Activated CD4-positive, alpha-beta T cell treated with anti-CD3 and anti-CD28 coated beads, Interleukin-2, amount 10 ng/mL, durations not matched to agents 7 days and 5 days (primary cell): ENCODE measurements at places on chromosomes 7 and 10.

DNA sequence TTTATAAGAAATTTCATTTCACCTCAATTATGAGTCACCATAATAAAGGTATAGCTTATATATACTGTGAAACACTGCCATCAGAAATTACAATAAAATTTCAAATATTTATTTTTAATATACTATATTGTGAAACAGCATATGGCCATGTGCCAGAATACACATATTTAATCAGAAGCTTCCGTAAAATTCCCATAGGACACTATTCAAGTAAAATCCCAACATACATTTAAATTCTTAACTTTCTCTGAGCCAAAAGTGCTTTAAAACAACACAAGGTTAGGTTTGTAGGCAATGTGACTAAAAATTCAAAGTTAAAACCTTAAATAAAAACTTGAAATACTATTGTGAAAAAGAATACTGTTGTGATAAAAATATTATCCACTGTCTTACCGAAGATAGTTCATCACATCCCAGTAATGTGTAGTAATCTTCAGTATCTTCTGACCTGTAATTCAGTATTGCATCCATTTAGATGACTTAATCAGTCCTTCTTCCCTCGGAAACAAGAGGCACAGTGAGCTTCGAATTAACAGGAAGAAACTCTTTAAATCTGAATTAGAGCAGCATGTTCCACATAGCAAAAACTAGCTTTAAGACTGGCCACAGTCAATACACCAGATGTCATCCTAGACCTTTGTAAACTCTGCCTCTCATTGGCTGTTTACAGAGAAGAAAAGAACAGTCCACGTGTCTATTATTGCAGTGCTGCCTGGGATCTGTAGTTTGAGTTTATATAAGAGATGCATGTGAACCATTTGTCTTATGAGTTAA is at the start of gene DNAJC12:
Gene DNAJC12 (minus strand): TSS at position 648 of the 774 bp plus-strand sequence. CDS start 177 bp downstream, at position 471.
- H3K4me1 ChIP-seq, result peaks cover 3% of the 10 kb centered on the region
- peak within 1 kb of the TSS; percentile 34 for H3K4me3 ChIP-seq
- H3K27me3 ChIP-seq, result no peaks in the 10 kb centered on the region
- H3K27ac ChIP-seq, result peak within 1 kb of the TSS; percentile 19
- DNase-seq, result peak; percentile 8

DNA sequence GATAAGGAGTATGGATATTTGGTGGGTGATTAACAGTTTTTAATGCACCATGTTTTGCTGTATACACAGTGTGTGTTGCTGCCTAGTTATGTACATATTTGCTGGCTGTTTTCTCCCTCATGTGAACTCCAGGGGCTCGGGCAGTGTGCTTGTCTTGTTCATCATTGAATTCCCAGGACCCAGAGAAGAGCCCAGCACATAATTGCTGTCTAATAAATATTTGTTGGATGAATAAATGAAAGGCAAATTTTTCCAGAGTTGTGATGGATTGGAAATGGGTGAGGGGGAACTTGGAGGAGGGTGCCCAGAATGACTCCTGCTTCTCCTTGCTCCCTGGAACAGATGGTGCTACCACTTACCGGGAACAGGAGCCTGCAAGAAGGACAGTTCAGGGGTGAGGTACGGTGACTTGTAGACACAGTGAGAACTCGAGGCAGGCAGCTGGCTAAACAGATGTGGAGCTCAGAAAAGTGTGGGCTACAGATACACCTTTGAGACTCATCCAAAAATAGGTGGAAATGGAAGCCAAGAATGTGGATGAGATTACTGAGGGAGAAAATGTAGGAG is 586.8 kb upstream of the MGMT start:
- DNase-seq, result no peak
- no peak overlapping the region for H3K4me3 ChIP-seq
- H3K36me3 ChIP-seq, result no peaks in the 10 kb centered on the region
- no peaks in the 10 kb centered on the region for H3K4me1 ChIP-seq
- no peak overlapping the region for H3K27ac ChIP-seq
- H3K27me3 ChIP-seq, result no peaks in the 10 kb centered on the region

DNA sequence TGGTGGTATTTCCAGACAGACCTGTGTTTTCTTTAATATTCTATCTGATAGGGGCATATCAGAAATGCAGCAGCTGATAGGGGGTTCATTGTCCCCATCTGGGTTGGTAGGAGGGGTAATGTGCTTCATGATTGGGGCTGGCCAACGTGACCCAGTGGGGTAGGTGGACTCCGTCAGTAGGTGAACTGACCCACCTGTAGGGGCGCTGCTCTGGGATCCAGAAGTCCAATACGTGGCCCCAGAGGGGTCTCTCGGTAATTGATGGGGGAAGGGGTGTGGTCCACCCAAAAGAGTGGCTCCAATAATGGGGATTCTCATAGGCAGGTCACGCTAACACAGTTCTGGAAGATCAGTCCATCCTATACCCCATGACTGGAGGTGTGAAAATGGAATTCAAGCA is 112.0 kb downstream of the PRLHR start:
- H3K27me3 ChIP-seq, result peaks cover 15% of the 10 kb centered on the region
- H3K4me1 ChIP-seq, result no peaks in the 10 kb centered on the region
- H3K4me3 ChIP-seq, result no peak overlapping the region
- no peaks in the 10 kb centered on the region for H3K36me3 ChIP-seq
- H3K27ac ChIP-seq, result no peak overlapping the region
- no peak for DNase-seq

DNA sequence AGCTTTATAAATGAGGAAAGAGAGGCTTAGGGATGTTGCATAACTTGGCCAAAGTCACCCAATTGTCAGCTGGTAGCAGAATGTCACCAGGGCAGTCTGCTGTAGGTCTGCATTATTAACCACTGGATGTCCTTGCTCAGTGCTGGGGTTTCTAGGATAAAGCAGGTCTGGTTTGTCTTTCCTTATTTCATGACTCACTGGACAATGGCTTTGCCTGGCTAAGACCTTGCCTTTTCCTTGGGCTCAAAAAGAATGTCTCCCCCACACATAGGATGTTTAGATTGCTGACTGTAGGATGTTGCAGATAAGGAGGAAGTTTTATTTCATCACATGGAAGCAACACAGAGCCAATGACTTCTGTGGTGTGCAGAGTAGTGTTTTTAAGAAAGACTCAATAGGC is 29.4 kb downstream of the WDFY4 start:
- H3K27me3 ChIP-seq, result peaks cover 1% of the 10 kb centered on the region
- H3K36me3 ChIP-seq, result no peaks in the 10 kb centered on the region
- no peaks in the 10 kb centered on the region for H3K4me1 ChIP-seq
- no peak for DNase-seq

- no peak overlapping the region for H3K27ac ChIP-seq
- peaks cover 3% of the 10 kb centered on the region for H3K4me1 ChIP-seq
- H3K27me3 ChIP-seq, result peaks cover 2% of the 10 kb centered on the region
- no peaks in the 10 kb centered on the region for H3K36me3 ChIP-seq
Observed at GRCh38 chr7:107691716-107692115, 31.1 kb downstream of the SLC26A4 start.

- no peaks in the 10 kb centered on the region for H3K27me3 ChIP-seq
- peaks cover 11% of the 10 kb centered on the region for H3K4me1 ChIP-seq
- no peak overlapping the region for H3K4me3 ChIP-seq
Observed at GRCh38 chr10:69025370-69025896, 36.8 kb downstream of the KIFBP start.
